ENCODE measurements at places on chromosomes 3 and 15.
A peak's percentile ranks its signal among the peaks of the same experiment; 100 is the strongest.

- no peak for DNase-seq
Observed at GRCh38 chr3:127482216-127483004, 108.1 kb downstream of the TPRA1 start.

GRCh38 chr3:19147905-19148767 lies at the start of gene KCNH8:
KCNH8 (plus strand) TSS chr3:19148510; CDS start chr3:19148720, 210 bp downstream.
- peak; percentile 81 for DNase-seq

- DNase-seq, result no peak
Observed at GRCh38 chr15:45641374-45641781, 6.5 kb downstream of the SQOR start.

DNA sequence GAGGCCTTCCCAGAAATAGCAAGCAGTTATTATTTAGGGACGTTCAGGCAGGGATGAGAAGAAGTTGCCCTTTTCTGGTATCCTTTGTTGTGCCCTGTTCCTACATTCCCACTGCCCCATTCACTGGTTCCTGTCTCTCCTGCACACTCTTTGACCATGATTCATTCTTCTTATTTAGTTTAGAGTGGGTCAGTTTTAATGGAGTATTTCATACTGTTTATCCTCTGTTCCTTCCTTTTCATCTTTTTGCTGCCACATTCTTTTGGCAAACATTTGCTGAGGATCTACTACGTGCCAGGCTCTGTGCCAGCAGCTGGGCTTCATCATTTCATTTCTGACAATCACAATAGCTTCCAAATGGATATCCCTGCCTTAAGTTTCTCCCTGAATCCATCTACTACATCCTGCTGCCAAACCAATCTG lies 11.8 kb upstream of the EID1 start:
- no peak for DNase-seq

GRCh38 chr3:114110439-114110838 lies 53.9 kb downstream of the QTRT2 start:
- peak; percentile 27 for DNase-seq

DNA sequence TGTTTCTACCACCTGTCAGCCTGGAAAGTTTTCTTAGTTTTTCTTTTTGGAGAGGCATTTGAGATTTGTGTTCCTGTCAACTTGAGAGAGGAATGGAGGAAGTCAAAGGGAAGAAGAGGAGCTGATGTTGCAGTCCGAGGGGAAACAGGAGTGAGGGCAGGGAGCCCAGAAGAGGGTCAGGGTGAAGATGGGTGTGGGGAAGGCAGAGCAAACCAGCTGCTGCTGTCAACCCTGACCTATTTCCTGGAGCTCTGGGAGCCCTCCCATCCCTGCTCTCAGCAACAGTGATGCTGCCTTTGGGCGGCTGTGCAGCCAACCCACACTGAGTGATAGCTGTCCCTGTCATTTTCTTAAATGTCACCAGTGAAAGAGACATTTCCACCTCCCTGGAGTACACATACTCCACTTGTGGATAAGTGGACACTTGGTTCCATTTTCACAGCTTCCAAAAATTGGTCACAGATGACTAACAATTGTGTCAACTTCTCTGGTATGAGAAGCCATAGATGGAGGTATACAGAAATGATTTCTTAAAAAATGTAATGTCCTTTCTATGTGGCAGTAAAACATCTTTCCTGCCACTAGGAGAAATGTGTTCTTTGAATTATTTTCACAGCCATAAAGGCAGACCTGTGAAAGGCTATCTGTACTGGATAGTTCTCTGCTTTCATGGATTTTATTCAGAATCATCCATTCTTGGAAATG lies 556.3 kb upstream of the TBL1XR1 start:
- DNase-seq, result peak; percentile 84

DNA sequence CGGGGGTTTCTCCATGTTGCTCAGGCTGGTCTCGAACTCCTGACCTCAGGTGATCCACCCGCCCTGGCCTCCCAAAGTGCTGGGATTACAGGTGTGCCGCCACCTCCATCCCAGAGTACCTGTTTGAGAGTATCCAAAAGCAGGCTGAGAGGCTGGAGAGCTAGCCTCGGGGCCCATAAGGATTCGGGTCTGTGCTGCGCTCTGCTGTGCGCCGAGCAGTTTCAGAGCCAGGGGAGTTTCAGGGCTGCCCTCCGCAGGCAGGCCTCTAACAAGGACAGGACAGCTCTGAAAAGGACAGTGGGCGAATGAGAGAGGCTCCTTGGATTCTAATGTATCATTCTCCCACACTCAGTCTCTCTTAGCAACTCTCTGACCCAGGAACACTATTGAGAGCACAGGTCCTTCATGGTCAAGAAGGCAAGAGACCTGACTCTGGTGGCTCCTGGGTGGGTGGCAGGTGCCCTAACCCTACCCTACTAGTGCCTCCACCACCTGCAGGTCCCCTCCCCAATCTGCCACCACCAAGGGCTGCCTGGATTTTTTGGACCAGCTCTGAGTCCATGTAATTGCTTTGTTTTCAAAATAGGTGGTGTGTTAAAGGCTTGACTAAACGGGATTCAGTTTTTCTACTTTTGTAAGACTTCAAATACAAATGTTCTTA lies 27.8 kb downstream of the MAGEF1 start:
- DNase-seq, result no peak

GRCh38 chr3:140610544-140610943 lies 67.3 kb upstream of the TRIM42 start:
- DNase-seq, result no peak

DNA sequence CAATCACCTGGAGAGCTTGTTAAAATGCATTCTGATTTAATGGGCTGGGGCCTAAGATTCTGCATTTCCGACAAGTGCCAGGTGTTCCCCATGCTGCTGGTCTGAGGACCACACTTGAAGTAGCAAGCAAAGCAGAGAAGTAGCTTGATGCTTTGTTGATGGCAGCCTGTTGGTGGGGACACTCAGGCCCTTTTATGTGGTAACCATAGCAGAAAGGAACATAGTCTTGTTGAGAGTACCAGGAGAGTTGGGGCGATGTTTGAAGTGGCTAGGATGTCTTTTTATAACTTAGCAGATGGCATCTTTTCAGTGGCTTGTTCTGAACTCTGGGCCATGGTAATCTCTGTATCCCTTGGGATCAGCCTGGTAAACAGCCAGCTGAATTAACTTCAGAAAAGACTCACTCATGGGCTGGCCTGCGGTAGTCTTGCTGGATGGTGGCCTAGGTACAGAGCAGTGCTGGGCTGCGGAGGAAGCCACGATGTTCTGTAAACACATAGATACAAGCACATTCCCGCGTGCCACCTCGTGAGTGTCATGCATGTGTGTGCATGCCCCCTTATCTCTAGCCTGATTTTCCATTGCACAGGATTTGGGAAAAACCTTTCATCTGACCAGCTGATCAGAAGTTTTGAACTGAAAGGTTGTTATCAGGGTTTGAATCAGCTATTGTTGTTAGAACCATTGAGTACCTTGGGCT lies 292.4 kb upstream of the LRRFIP2 start:
- DNase-seq, result no peak

DNA sequence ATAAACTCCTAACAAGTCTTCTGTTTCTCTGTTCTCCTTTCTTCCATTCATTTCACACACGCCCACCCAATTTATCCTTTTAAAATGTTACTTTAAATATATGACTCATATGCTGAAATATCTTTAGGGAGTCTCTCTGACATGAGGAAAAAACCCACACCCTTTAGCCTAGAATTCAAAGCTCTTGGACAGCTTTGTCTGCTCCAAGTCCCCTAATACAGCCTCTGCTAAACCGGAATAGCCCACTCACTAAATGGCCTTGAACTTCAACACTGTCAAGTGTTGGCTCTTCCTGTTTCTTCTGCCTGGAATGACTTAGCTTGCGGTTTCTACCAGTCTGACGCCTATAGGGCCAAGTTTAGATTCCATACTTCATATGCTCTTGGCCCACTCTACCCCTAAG lies 3.3 kb upstream of the CD96 start:
- no peak for DNase-seq

- DNase-seq, result no peak
Observed at GRCh38 chr15:45995800-45996199, 361.0 kb downstream of the SQOR start.

- DNase-seq, result no peak
Observed at GRCh38 chr3:175294793-175295192, 435.7 kb downstream of the NAALADL2 start.

- no peak for DNase-seq
Observed at GRCh38 chr3:173253471-173253870, 112.4 kb upstream of the SPATA16 start.

DNA sequence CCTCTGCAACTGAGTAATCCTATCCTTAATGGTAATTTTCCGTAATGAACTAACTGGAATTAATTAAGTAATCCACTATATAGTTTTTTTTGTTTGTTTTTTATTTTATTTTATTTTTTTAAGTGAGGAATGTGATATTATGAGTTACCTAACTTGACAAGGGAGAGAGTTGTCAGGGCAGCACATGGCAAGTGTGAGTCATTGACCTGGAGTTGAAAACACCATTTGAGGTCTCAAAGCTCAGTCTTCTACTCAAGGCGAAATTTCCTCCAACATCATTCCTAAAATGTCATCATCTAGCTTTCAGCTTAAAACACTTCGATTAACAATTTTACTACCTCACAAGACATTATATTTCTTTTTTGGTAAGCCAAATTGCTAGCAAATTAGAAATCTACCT lies 87.8 kb downstream of the NECTIN3 start:
- DNase-seq, result no peak

GRCh38 chr3:10876661-10877060 lies 60.6 kb downstream of the SLC6A11 start:
- DNase-seq, result no peak

GRCh38 chr15:83207009-83207659 lies 489 bp downstream of the HDGFL3 start:
- peak; percentile 84 for DNase-seq

DNA sequence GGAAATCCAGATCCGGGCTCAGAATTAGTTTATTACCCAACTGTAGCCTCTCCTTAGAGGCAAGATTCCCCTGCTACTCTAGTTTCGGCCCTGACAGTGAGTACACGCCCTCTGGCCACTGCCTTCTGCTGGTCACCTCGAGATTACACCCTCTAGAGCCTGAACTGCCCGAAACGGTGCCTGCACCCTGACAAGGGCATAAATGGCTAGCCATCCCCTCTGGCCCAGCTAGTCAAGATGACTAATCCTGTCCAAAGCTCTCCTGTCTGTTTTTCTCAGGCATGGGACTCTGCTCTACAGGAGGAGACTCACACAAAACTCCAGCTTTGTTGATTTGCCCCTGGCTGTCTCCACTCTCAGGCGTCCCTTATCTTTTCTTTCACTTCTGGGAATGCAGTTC lies 150.5 kb upstream of the UBE2E2 start:
- no peak for DNase-seq

DNA sequence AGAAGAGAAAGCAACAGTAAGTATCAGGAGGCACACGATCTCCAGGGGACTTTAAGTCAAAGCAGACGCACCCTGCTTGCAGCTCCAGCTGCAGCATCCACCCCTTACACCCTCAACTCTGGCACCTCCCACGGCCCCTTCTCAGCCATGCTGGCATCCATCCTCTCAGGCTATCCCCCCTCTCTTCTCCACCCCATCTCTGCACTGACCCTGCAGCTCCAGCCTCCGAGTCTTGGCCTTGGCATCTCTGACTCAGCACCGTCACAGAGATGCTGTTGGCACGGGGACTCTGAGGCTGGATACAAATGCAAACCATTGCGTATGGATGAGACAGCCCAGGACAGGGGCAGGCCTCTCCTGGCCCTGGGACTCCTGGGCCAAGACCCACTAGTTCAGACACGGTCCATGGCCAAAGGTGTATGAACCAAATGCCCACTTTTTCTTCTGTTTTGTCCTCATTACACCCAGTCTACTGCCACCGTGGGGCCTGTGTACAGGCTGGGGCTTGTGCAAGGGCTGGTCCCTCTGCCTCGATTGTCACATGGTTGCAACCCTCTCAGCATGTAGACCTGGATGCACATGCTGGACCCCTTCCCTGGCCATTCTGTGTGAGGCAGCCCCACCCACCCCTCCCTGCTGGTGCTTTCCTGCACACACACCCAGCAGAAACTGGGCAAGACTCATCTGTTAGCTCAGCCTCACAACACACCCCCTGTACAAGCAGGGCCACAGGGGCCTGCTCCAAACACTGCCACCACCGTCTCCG lies 18.7 kb upstream of the ZXDC start:
- DNase-seq, result no peak

DNA sequence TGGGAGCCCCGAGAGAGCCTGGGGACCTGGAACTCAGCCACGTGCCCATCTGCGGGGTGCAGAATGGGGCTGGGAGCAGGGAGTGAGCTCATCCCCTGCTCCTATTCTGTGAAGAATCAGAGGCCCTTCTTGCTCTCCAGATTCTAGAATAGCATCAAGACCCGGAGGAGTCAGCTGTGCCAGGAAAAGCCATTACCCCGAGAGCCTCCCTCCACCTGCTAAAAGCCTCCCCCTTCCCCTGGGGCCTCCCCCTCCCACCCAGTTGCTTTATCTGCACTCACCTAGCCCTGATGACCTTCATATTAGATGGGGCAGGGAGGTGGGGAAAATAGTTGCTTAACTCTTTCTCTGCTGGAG lies 23.1 kb downstream of the CCDC33 start:
- peak; percentile 75 for DNase-seq

- DNase-seq, result peak; percentile 92
Observed at GRCh38 chr3:48548729-48549705, 7.6 kb downstream of the PFKFB4 start.

GRCh38 chr15:88664151-88664778 lies 25.4 kb downstream of the ISG20 start:
- no peak for DNase-seq

GRCh38 chr3:194814878-194815357 lies 129.2 kb downstream of the FAM43A start:
- no peak for DNase-seq

DNA sequence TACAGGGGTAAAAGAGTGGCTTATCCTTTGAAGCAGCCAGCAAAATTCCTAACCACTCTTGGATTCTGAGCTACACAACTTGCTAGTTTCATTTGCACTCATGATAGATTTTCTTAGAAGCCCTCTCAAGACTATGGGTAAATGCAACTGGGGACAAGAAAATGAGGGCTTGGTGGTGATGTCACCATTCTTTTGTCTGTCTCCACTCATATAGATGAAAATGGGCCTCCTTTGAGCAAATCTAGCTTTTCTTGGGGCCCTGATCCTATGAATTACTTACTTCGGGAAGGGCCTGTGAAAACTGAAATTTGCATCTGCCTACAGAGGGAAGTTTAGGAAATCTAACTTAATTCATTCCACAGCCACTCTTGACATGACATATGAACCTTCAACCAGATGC lies 486.3 kb downstream of the MAGI1 start:
- DNase-seq, result no peak

- no peak for DNase-seq
Observed at GRCh38 chr15:71592203-71592602, 218.2 kb upstream of the NR2E3 start.

DNA sequence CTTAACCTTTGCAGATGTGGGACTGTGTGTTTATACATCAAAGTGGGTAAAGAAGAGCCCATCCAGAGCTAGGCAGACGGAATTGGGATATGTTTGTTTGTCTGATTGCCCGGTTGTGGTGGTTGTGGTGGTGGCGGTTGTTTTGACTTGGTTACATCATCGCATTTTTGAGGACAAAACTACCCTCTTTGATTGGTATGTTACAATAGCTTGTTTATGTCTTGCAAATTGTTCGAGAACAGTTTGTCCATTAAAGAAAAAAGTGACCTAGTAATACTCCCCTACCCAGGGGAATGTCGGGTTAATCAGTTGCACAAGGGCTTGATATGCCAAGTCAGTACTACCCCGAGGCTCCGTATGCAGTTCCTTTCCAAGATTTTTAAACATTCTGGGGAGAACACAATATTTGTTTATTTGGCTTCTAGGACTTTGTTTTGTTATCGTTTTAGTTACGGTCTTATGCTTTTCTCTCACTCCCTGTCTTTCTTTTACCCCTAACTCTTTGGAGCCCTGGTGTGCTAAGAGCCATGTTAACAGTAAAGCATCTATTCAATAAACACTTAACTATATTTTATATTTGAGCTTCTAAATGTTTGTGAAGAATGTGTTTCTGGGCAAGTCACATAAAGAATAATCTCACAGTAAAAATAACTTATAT lies 315.4 kb downstream of the LPP start:
- no peak for DNase-seq
